ENCODE measurements at places on chromosomes 2 and 18.

DNA sequence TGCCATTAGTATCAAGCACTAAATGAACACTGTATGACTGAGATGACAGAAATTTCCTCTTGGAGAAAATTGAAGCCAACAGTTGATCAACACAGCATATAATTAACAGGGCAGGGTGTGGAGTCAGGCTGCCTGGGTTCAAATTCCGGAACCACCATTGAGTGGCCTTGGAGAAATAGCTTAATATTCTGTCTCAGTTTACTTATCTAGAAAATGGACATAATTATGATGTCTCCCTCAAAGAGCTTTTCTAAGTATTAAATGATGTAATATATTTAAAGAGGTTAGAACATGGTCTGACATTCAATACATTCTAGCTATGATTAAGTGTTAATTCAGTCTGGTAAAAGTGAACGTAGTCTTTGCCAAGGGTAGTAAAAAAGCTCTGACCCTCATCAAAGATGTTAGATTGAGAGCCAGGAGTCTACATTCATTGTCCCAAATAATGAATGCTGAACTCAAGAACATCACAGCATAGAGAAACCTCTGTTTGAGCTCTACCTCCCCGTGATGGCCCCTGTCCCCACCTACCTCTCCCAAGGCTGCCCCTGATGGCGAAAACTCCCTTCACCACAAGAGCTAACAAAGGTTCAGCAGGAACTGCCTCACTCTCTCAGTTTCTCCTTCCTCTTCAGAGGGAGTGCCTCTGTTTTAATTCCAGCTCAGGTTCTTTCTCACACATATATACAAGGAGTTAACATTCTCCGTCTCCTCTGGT, 2.7 kb upstream of the VWA3B start:
- no peak for DNase-seq

GRCh38 chr2:121584741-121585140, 54.1 kb downstream of the RNU4ATAC start:
- DNase-seq = no peak

DNA sequence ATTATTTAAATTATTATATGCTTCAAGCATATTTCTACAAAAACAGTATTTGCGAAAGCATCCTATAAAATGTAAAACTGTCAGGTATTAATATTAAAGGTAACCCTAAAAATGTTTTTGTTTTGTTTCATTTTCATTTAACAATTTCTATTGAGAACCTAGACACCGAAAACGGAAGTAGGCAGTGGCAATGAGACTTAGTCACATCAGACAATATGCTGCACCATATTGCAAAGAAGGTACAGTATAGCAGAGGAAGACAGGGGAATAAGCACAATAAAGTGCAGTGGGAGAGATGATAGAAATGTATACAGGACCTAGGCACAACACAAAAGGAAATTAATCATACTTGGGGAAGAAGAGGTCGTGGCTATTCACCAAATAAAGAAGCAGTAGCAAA, 12.2 kb downstream of the SCN1A start:
- no peak for DNase-seq

DNA sequence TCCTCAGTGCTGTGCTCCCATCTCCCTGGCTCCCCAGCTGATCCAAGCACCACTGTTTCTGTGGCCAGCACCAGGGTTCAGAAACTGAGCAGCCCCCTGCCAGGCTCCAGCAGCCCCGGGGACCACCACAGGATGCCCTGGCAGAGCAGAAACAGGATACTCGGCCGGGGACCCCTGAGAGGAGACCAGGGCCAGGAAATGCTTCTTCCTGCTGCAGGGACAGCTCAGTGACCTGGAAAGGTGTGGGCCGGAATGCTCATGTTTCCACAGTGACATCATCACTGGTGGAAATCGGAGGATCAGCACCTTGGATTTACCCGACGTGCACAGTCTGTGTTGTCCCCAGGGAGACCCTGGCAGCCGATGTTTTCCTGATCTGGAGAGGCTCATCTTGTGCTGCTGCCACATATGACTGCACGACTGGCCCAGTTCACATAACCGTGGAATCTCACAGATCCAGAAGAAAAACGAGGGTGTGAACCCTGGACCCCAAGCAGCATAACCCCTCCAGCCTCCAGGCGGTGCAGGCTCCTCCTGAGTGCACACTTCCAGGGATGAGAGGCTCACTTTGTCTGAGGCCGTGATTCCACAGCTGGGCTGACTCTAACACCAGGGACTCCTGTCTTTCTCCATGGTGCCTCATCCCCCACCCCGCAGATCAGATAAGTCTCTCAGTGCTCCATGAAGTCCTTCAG, 58.0 kb downstream of the DDX1 start:
- DNase-seq = no peak

DNA sequence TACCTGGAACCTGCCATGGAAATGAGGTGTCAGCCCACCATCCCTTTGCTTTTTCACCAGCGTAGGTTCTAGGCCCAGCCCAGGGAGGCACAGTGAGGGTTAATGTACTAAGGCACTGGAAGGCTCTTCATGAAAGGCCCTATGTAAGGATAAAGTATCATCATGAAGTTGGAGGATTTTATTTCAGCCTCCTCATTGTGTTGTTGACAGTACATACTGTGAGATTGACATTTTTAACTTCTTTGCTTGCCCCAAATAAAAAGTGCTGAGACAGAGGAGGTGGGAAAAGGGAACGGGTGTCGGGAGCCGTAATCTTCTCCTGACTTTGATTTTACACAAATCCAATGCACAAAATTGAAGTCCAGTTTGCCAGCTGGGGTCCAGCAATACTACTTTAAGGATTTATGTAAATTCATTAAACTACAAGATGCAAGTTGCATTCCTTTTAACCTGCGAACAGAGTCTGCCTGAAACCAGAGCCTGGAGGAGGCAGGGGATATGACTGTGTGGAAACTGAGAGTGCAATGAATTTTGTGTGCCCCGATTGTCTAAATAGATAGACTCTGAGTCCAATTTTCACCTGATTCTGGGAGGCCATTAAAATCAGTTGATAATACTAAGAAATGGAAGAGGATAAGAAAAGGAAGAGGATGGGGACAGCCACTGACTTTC, 5.4 kb upstream of the NCKAP5 start:
- DNase-seq = no peak

DNA sequence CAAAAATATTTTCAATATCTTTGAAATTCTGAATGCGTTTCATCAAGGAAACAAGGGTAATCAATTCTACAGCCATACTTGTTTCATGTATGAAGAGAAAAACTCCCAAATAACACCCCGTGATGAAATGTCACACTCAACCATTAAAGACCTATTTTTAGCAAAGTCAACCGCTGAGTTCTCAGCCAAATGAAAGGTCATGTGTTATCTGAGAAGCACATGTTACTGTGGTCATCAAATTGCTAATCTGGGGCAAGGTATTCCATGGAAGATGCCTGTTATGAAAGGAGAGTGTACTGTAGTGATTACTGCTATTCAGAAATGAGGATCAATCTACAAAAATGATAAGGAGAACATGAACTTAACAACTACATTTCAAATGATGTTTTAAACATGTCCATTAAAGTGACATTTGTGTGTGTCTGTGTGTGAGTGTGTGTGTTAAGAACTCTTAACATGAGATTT, 126.7 kb downstream of the BCL2 start:
- no peak for DNase-seq

DNA sequence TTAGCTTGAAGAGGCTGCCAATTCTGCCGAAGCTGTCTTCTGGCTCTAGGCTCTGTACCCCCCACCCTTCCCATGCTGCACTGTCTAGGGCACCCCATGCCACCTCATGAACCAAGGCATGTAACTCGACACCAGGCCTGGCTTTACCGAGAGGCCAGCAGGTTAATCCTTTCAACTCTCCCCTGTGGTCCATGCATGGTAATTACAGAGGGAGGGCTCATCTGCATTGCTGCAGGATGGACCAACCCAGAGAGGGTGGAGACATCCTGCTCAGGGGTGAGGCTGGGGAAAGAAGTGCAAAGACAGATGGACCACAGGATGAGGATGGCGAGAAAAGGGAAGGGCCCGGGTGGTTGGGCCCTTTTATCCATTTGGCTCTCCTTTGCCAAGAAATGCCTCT, 65.8 kb downstream of the KCTD1 start:
- DNase-seq = no peak

DNA sequence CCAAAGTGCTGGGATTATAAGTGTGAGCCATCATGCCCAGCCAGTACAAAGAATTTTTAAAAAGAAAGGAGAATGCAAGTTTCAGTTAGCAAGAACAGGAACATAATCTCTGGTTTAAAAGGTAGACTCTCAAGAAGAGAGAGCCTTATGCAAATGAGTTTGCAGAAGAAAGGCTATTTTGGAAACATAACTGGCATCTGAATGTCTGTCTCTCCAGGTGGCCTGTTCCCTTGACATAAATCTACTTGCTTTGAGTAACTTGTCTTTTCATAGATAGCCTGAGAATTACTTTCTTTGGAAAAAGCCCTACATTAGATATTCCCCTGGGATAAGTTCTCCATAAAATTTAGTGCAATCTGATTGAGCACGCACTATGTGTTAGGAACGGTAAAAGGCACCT, 109.6 kb downstream of the ICOS start:
- DNase-seq = no peak

- no peak for DNase-seq
These were observed 31.0 kb upstream of the WIPF1 start for GRCh38 chr2:174628528-174629169.

DNA sequence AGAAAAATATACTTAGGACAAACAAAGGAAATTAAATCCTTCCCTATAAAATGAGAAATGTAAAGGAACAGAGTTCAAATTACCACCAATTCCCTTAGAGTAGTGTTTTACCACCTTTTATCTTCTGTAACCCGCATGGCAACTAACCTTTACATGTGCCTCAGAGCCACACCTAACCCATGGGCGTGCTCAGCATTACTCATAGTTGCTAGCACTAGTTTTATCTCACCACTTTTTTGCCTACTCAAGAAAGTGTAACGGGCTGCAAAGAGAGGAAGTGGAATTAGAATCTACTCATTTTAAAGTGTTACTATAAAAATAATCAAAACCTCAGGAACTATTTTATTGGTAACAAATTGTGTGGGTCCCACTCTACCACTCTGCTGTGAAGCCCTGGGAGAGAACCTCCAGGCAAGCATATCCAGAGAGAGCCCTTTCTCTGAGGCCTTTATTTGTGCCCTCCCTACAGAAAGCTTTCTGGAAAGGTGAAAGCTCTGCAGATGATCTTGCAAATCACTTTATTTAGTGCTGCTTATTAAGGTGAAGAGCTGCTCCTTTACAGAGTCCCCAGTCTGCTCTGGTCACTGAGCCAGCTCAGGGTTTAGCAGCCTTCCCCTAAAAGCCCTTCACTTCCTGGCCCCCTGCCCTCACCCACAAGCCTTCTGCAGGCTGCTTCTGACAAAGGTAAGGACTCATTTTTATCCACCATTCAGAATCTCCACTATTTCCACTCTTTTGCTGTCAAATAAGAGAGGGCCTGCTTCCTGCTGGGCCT, 98.8 kb downstream of the TRABD2A start:
- peak; percentile 43 for DNase-seq

GRCh38 chr2:127706215-127706990, 5.1 kb downstream of the SFT2D3 start:
- DNase-seq = no peak

- no peak for DNase-seq
These were observed 142.0 kb upstream of the DNMT3A start for GRCh38 chr2:25483607-25484266.

DNA sequence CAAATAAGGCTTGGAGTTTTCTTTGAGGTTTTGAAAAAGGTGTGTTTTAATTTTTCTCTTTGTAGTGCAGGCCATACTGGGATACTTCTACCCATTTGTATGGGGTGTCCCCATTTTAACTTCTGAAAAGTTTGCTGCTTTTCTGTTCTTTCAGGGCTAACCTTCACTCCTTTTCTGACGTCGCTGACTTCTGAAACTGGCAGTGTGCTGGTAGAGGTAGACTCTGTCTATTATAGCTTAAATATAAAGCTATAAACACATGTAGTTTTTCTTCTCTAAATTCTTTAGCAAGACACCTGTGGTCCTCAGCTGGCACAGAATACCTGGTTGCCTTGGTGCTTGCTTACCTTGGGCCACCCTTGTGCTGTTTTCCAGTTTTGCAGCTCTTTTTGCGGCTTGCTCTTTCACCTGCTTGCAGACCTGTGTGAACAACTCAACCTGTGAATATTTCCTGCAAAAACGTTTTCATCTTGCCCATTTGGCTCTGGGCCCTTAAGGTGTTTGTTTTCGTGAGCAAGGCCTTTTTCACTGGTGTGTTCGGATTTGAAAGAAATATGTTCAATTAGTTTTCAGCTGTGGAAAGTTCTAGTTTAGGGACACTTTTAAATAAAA, 42.2 kb downstream of the PHLPP1 start:
- no peak for DNase-seq

DNA sequence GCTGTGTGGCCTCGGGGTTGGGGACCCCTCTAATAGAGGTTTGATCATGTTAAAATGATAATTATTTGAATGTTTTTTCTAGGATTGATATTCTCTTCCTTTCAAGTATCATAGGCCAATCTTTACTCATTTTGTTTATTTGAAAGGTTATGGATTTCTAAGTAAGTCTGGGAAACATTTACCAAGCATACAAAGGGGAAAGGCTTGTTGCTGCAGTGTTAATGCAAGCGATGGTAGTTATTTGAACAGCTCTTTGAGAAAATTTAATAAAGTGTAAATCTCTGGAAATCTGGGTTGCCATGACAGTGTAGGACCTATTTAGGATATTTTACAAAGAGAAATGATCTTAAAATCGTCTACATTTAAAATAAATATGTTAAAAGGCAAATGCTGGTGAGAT, 56.1 kb downstream of the SPTBN1 start:
- DNase-seq = no peak

GRCh38 chr2:64514008-64514407, 10.1 kb upstream of the AFTPH start:
- no peak for DNase-seq

GRCh38 chr2:220043155-220043989, 415.9 kb downstream of the SLC4A3 start:
- no peak for DNase-seq

- DNase-seq = no peak
These were observed 5.2 kb upstream of the KLF11 start for GRCh38 chr2:10038123-10038522.

GRCh38 chr18:22110461-22110924, 58.9 kb upstream of the GATA6 start:
- no peak for DNase-seq

- no peak for DNase-seq
These were observed 25.5 kb downstream of the LGALSL start for GRCh38 chr2:64479259-64480117.

- no peak for DNase-seq
These were observed 96.4 kb upstream of the TEKT4 start for GRCh38 chr2:94774851-94775250.

DNA sequence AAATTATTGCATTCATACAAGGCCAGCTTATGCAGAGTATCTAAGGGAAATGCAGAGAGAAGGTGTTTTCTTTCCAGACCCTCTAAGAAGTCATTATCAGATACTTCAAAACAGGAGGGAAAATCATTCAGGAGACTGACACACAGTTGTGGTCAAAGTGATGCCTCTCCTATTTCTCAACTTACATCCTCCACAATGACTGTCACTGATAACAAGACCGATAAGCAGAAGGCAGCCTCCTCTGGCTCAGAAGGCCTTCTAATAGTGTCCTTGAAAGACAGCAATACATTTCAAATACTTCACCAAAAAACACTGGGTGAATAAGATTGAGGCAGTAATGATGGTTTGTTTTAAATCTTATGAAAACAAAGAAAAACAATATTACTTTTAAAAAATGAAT, 199.7 kb downstream of the PIEZO2 start:
- DNase-seq = no peak

- no peak for DNase-seq
These were observed 41.3 kb downstream of the HDLBP start for GRCh38 chr2:241274127-241274526.
